ENCODE measurements at places on chromosomes 12 and 14.

DNA sequence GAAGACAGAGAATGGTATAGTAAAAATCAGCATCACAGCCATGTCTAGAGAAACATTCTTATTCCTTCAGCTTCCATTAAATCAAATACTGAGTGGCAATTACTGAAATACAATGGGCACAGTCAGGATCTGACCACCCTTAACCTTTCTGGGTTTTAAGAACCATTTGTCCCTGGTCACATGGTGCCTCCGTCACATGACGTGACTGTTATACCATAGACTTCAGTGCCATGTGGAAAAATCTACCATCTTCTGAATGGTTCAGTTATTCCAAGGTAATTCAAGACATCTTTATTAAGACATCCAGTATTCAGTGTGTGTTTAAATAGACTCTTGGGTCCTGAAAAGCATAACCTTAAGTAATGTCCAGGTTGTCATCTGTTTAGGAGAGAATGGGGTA, 553.1 kb upstream of the FLRT2 start:
- DNase-seq = no peak

DNA sequence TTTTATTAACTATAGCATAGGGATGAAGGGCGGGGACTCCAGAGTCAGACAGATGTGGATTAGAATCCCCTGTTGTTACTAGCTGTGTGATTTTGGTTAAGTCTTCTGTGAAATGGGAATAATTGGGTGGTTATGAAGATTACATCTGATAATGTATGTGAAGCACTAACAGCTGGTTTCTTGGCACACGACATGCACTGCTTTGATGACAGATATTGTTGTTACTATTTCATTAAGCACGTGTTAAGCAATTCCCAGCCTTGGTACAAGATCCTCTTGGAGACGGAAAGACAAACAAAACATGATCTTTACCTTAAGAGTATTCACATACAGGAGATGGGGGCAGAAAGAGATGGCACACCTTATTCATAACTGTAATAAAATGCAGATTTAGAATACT, 7.9 kb downstream of the PPFIBP1 start:
- DNase-seq = no peak

- no peak for DNase-seq
Observed at GRCh38 chr12:88181881-88182280, 39.8 kb downstream of the TMTC3 start.

DNA sequence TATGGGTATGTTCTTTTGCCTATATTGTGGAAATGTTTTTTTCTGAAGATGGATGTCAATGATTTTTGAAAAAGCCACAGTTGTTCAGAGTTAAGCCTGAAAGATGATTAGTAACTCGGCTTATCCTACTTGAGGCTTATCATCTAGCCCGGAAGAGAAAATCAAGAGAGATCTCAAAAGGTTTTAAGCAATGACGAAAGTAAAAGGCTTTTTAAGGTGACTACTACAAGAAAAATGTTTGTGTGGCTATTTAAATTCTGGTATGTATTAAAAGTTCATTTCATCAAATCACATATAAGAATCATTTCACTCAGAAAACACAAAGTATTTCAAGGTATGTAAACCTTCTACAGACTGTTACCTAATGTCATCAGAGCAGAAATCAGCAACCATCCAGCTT, 40.2 kb downstream of the HEATR5A start:
- DNase-seq = no peak

All from stimulated activated CD8-positive, alpha-beta memory T cell treated with anti-CD3 and anti-CD28 coated beads, Interleukin-7, amount 100 ng/mL, for 4 hours (primary cell).